NCI-H526 treated with DMSO at 0.1 percent for 48 hours (cell line): ENCODE measurements at places on chromosomes 1 and 21.

DNA sequence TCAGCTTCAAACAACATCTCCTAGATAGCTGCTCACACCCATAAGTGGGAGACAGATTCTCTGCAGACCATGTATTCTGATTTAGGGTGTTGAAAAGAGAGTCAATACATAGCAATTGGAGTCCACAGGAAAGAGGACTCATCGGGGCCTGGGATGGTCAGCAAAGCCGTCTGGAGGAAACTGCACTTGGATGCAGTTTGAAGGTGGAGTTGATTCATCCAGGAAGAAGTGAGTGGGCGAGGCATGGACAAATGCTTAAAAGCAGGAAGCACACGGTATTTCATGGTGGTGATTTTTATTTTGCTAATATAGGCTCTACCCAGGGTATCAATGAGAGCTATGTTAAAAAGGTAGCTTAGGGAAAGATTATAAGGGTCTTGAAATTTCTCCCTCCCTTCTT is 36.8 kb upstream of the DIRAS3 start:
- no peak for DNase-seq

DNA sequence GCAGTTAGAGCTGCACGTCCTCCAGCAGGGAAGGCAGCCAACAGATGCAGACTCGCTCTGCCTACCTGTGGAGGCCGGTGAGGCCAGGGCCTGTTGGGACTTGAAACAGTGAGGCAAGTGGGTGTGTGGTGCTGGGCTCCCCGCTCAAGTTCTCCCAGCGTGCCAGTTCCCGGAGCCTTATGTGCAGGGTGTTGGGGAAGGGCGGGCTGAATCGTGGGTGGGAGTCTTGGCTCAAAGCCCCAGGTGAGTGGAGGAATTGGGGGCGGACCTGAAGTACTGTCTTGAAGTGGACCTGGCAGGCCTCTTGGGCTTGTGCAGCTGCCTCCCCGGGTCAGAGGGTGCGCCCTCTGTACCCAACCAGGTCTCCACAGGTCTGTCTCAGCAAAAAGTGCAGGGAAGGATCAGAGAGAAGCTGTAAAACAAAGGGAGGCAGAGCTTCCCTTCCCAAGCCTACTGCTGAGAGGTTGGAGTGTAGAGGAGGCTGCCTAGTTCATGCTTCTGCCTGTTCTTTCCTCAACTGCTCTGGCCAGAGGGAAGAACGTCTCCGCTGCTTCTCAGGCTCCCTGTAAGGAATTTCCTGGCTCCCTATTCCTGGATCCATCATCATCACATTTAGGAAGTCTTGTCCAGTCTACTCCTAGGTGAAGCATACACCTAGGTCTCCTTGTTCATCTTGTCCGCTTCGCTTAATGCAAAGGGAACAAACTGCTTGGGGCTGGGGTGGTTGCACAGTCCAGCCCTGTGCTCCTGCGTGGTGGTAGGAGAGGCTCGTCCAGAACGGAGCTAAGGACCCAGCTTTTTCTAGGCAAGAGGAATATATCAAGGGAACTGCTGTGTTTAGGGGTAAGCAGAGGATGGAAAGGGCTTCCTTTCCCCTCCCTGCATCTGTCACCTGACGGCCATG is 14.9 kb downstream of the UTP11 start:
- DNase-seq: no peak

GRCh38 chr1:160133990-160134770 is 17.2 kb upstream of the ATP1A4 start:
- no peak for DNase-seq

DNA sequence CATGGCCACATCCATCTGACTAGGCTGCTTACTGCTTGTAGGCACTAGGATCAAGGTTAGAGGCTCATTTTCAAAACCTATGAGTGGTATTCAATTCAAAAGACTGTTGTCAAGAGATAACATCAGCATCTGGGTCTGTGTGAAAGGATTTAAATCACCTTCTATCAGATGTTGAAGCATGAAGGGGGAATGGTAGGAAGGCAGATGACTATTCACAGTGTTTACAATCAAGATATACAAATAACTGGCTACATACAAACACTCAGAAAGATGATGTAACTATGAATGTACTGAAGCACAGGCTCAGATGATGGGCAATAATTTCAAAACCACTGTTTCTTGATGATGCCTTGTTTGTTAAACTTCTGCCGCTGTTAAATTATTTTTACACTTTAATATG is 249.2 kb downstream of the SLC45A1 start:
- DNase-seq: no peak

GRCh38 chr1:182520736-182521135 is 68.3 kb downstream of the RNASEL start:
- no peak for DNase-seq

DNA sequence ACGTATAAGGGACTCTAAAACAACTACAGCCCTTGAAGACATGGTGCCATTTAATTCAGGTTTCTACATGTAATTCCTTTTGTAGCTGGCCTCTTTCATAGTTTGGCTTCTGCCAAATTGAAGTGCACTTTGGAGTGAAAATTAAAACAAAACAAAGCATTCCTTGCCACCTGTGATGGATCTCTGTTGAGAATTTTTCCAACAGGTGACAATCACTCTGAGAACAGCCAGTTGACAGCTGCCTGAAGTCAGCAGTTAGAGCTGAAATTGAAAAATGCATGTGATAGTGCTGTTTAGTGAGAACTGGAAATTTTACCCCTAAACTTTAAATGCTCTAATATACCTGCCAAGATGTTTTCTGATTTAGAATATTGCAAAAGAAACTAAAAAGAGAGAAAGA is 134.5 kb downstream of the SNX7 start:
- no peak for DNase-seq

DNA sequence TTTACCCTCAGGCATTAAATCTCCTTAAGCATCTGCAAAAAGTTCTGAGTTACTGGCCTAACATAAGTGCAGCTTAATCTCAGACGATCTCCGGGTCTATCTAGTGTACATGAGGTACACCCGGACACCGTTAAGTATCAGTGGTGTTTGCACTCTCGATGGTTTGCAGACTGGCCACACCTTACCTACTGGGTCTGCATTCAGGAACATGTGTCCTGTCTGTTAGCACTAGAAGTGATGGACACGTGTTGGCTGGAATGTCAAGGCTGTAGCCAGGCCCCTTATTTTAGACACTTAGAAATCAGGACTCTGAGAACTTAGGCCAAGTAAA is 783 bp upstream of the AGL start:
- DNase-seq: no peak

- no peak for DNase-seq
Measured at GRCh38 chr1:194698908-194699318, 1512.5 kb upstream of the B3GALT2 start.

GRCh38 chr1:103948526-103948925 is 198.8 kb downstream of the AMY1C start:
- DNase-seq: no peak

- no peak for DNase-seq
Measured at GRCh38 chr1:228004331-228004855, 2.4 kb upstream of the WNT3A start.

GRCh38 chr1:221778535-221779142 is 36.8 kb upstream of the DUSP10 start:
- no peak for DNase-seq

GRCh38 chr1:234154320-234155251 is 218.7 kb upstream of the COA6 start:
- DNase-seq: peak; percentile 29

DNA sequence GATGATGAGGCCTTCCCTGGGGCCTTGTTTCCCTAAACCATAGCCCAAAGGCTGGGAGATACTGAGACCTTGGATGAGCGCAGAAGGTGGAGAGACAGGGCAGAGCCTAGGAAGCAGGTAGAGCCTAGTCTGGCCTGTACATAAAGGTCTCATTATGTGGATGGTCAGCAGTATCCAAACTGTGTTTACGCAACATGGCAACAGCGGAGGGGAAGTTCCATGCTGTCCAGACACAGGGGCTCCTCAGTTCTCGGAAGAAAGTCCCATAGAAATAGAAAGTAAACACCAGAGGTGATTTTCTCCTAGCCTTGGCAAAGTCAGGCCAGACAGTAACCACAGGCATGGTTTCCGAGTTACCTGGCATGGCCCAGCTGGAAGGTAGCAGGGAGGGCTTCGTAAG is 42.1 kb upstream of the MPZL1 start:
- DNase-seq: no peak

GRCh38 chr1:237875291-237875690 is 15.4 kb downstream of the ZP4 start:
- DNase-seq: no peak

- DNase-seq: no peak
Measured at GRCh38 chr1:46603481-46603857, 599 bp downstream of the MKNK1 start.

GRCh38 chr1:117183112-117183511 is 27.6 kb downstream of the VTCN1 start:
- no peak for DNase-seq
